Endodermal cell (in vitro differentiated cells): ENCODE measurements at places on chromosomes 1 and 21. TPM values are rescaled to one million over a fixed set of nuclear protein-coding genes. Genes with fewer than 3 reads are reported as not detected.

The KIRREL1 gene
- 20.6 and 22.8 TPM in 2 replicates for total RNA-seq

- no peak for DNase-seq
- no peaks in the 10 kb centered on the region for H3K27me3 ChIP-seq
- no peak overlapping the region for H3K4me3 ChIP-seq
Measured at GRCh38 chr21:46474382-46474781, 15.7 kb downstream of the DIP2A start.

GRCh38 chr1:83027511-83027910, 971.4 kb downstream of the TTLL7 start:
- no peaks in the 10 kb centered on the region for H3K36me3 ChIP-seq
- no peaks in the 10 kb centered on the region for H3K27me3 ChIP-seq
- no peak overlapping the region for H3K4me3 ChIP-seq

DNA sequence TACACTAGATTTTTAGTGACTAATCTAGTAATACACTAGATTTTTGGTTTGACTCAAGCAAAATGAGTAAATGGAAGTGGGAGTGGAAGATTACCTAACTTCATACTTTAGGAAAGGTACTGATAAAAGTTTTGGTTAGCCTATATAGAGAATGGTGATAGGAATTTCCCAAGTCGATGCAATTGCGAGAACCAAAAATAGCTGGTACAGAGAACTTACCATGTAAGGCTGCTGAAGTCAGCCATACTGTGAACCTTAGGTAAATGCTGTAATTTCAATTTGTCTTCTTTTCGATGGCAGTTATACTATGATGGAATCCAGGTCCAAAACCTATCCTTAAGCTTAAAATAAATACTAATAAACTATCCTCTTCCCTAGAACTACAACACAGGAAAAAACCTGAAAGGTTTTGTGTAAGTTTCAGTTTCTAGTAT, 4.6 kb downstream of the PNRC2 start:
- no peak overlapping the region for H3K4me3 ChIP-seq
- peak overlapping the region; percentile 69 for H3K27ac ChIP-seq
- peaks cover 68% of the 10 kb centered on the region for H3K36me3 ChIP-seq
- DNase-seq = no peak
- H3K27me3 ChIP-seq = no peaks in the 10 kb centered on the region

- H3K4me1 ChIP-seq = no peaks in the 10 kb centered on the region
- no peak overlapping the region for H3K27ac ChIP-seq
- H3K36me3 ChIP-seq = no peaks in the 10 kb centered on the region
- no peak for DNase-seq
- no peaks in the 10 kb centered on the region for H3K27me3 ChIP-seq
Measured at GRCh38 chr21:27734146-27734545, 767.3 kb upstream of the ADAMTS5 start.
